D721Med (cell line): ENCODE measurements at places on chromosomes 6 and 20.

DNA sequence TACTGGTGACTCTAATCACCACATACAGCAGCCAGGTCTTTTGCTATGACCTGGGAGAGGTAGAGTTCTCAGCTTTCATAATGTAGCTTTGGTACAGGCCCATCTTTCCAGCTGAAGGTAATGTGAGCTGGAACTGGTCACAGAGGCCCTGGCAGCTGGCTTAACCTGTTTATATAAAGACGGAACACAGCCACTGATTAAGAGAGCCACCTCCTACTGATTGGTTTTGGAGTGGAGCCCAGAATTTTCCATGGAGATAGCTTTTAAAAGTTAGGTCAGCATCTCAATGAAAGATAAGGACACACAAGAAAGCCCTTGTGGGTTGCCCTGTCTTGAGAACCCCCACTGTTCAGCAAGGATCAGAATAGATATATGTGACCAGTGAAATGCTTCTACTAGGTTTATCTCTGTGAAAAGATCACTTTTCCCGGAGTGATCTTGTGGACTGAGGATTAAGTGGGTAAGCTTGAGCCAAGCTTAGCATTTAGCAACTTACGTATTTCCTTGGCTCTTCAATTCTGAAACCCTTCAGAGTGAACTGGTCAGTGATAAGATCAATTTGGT lies 213.7 kb upstream of the CITED2 start:
- no peak for DNase-seq

DNA sequence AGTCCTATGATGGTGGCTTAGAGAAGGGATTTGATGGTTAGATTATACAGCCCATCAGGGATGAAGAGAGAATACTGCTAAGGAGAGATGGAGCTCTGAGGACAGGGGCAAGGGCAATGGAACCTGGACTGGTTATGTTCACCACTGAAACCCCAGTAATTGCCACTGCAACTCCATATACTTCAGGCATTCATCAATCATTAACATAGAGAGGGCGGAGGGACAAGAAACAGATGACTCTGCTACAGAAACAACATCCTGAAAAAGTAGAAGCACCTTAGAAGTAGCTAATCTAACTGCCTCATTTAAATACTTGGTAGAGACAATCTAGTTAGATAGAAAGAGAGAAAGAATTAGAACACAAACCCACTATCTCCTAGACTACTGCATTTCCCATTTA lies 89.8 kb downstream of the MDN1 start:
- no peak for DNase-seq

DNA sequence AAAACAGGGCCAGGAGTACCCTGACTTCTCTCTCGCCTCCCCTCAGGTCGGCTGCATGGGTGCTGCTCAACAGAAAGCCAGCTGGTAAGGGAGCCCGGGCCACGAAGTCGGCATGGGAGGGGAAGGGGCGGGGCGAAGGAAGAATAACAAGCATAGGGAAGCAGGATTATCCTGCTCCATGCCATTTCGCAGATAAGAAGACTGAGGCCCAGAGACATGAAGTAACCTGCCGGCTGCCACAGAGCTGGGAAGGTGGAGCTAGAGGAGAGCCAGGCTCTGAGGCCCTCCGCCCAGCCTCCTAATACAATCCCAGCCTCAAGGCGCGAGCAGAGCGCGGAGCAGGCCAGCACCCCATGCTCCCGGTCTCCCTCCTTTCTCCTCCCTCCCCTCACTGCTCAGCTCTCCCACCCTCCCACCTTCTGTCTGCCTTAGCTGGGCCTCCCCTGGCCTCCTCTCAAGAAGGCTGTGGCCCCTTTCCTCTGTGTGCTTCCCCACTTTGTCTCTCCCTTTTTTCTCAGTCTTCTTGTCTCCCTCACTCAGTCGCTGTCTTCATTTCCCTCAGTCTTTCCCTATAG lies 13.2 kb upstream of the HMGA1 start:
- DNase-seq = no peak

DNA sequence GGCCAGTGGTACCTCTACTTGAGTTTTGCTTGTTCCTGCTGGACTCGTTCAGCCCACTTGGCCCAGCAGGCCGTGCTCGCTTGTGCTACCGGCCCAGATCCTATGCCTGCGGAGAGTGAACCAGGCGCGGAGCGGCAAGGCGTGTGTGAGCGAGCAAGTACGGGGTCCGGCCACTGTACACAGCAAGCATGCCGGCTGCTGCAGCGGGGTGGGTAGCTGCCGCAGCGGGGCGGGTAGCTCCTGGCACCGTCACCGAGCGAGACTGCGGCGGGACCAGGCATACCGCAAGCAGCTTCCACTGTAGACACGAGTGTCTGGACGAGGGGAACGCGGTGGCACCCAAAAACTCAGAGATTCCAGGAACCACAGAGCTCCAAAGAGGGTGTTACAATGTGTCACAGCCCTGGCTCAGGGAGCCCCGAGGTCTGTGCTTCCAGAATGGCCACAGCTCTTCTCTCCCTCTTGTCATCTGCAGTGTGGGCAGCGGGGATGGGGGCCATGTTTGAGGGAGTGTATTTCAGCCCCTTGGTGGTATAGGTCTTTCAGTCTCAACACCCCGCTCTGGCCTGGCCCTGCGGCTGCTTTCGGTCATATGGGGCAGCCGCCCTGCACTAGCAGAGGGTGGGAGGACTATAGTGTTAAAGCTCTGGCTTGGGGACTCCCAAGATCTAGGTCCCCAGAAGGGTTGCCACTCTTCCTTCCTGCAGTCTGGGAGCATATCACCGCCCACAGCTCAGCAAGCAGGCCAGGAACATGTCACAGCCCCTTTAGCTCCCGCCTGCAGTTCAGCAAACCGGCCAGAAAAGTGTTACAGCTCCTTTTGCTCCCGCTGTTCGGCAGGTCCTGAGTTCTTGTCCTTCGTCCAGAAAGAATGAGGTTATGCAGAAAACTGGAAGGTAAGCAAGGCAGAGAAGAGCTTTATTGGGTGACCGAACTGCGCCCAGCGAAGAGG lies 6.1 kb upstream of the RWDD1 start:
- DNase-seq = no peak

GRCh38 chr20:1306316-1307135 lies 22.4 kb downstream of the SDCBP2 start:
- no peak for DNase-seq

DNA sequence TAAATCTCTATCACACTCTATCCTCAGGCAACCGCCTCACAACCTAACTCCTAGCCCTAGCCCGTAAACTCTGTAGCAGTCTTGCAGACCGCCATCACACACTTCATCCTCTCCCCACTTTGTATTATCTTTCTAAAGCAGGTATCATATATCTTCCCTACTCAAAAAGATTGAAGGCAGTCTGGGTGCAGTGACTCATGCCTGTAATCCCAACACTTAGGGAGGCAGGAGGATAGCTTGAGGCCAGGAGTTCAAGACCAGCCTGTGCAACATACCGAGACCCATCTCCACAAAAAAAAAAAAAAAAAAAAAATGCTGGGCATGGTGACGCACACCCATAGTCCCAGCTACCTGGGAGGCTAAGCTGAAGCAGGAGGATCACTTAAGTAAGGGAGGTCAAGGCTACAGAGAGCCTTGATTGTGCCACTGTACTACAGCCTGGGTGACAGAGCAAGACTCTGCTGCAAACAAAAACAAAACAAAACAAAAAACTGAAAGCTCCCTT lies 22.9 kb downstream of the RANBP9 start:
- no peak for DNase-seq

GRCh38 chr20:44411020-44411756 lies 55.7 kb downstream of the HNF4A start:
- no peak for DNase-seq

GRCh38 chr6:83872386-83873118 lies 13.1 kb downstream of the CYB5R4 start:
- no peak for DNase-seq

- no peak for DNase-seq
Observed at GRCh38 chr6:78771586-78771985, 95.8 kb upstream of the IRAK1BP1 start.

GRCh38 chr6:111824608-111825337 lies 48.5 kb downstream of the FYN start:
- DNase-seq = no peak

DNA sequence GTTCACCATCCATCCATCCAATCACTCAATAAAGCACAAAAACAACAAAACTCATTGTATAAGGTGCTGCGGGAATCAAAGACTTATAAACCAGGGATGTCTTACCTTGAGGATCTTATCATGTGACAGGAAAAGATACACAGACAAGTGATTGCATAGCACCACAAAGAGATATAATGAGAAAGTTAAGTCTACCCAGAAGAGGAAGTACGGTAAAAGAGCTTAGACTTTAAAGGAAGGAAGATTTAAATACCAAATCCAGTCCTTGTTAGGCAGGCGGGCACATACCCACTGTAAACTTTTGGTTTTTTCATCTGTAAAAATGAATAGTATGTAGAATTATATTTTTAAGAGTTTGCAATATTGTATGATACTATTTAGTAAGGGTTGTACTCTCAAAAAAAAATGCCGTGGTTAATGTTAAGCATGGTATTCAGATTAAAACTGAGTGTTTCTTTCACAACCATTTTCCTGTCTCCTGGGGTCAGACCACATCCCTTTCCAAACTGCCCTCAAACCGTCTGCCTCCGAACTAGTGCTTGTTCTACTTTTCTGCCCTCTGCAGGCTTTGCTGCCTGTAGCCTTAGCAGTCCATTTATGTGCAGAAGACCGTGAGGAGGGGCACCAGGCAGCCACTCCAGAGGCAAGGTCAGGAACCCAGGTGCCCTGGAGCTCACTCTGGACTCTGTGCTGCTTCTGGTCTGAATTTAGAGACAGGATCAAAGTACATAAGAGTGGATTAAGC lies 179.5 kb upstream of the SYNDIG1 start:
- no peak for DNase-seq

GRCh38 chr20:43681468-43681942 lies 14.6 kb downstream of the MYBL2 start:
- DNase-seq = no peak

DNA sequence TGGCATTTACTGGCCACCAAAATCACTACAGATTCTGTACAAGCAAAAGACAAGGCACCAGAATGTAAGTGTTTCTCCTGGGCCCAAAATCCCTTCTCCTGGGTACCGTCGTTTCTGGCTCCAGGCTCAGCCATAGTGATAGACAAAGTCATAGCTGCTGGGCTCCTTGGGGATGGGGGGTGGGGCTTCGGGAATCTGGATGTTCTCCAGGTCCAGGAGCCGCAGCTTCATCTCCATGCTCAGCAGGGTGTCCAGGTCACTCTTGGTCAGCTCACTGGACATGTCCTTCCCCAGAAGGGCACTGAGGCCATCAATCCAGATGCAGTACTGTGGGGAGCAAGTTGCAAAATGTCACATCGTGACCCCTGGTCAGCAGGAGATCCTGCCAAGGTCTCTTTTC lies 39.2 kb downstream of the ELMO2 start:
- DNase-seq = no peak

GRCh38 chr6:108742041-108742440 lies 106.2 kb upstream of the ARMC2 start:
- no peak for DNase-seq

DNA sequence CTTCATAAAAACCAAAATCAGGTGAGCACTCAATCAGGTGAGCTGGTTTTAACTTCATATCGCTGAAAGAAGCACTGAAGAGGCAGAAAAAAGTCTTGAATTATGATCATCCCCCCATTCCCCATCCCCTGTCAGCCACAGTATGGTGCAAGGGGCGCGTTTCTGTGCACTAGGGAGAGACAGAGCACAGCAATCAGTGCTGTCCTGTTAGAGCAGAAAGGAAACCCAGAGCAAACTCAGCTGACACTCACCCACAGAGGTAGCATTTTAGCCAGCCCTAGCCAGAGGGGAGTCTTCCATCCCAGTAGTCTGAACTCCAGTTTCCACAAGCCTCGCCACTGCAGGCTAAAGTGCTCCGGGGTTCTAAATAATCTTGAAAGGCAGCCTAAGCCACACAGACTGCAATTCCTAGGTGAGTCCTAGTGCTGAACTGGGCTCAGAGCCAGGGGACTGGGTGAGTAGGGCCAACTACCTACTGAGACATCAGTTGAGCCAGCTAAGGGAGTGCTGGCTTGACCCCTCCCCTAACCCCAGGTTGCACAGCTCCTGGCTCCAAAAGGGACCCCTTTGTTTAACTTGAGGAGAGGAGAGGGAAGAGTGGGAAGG lies 1352.6 kb upstream of the GJE1 start:
- DNase-seq = no peak

DNA sequence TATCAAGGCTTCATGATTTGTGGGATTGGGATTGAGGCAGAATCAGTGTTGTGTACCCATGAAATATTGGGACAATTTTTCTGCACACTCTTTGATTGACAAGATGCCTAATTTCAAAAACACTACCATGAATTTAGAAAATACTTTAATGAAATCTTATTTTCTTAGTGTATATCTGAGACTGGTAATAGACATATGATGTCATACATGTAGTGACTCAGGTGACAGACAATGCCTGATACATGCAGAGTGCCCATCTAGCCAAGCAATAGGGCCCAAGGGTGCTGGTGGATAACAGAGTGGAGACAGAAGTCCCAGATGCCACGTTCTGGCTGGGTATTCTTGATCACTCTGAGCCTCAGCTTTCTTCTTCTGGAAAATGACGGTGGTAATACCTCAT lies 279.6 kb upstream of the ARID1B start:
- no peak for DNase-seq

DNA sequence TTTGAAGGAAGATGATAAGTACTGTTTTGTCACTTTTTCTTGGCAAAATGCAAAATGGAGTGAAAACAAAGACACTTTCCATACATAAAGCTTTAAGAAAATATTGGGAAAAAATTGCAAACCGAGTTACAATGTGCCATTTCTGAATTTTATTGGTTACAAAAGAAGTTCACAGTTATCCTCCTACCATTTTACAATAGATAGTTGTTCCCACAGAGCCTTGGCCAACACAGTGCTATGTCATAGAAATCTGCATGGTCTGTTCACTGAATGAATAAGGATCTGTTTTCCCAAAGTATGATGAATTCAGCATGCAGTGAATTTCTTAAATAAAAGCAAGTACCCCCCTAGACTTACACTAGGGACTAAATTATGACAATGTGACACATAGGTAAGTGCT lies 268.2 kb upstream of the POU3F2 start:
- no peak for DNase-seq

DNA sequence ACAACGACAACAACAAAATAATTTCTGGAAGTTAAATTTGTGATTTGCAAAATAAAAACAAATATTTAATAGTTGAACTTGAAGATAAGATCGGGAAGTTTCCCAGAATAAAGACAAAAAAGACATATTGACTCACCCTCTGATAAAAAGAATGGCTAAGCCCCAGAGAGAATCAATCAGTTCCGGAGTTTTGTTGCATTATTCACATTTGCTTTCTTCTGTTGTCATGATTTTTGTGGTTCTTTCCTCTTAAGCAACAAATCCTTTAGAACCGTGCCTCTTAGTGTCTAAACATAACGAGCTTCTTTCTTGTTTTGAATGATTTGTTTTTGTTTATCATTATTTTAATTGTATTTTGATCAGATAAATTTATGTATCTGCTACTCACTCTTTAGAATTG lies 337.7 kb upstream of the PRND start:
- no peak for DNase-seq

DNA sequence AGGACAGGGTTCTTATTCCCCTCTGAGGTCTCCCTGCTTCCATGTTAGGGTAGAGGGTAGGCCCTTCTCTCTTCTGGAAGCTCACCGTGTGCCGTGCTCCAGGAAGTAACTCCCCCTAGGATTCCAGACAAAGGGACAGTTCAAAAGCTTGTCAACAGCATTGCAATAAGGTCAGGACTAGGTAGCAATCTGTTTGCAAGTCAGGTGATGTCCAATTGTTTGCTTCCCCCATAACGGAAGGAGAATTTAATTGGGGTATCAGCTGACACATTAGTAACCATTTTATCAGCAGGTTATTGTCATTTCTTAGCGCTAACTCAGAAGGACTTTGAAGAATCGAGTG lies 41.9 kb downstream of the SYNJ2 start:
- no peak for DNase-seq

- DNase-seq = no peak
Observed at GRCh38 chr20:62606016-62606415, 36.3 kb upstream of the SLCO4A1 start.

GRCh38 chr6:143241111-143241510 lies 180.4 kb downstream of the AIG1 start:
- DNase-seq = no peak
